Cardiac fibroblast (primary cell): ENCODE measurements at places on chromosomes 4 and X.

DNA sequence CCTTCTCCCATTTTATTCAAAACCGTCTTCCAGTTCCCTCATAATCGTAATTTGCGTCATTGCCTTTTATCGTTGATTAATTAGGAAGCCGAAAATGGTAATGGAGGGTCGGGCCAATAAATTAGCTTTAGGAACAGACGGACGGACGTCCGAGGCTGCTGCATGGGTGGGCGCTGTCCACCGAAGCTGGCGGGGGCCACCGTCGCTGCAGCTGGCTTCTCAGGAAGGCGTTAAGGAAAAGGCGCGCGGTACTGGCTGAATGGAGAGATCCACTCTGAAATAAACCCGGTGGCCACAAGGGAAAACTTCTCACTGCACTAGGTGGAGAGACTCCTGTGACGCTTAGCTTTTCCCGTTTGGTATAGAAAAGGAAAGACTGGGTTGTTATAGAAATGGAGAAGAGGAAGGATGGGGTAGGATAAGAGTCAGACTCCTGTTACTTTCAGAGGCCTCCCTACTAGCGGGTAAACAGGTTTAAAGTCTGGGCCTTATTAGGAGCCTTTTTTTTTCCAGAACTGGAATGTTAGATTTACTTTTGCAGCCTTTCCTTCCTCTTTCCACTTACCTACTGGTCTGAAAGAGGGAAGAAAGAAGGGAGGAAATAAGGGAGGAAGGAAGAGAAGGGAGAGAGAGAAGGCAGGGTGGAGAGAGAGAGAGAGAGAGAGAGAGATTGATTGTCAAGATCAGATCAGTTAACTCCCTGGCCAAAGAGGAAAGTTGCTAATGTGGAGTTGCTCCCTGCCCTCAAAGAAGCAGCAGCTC, 11.3 kb upstream of the PRDM8 start:
- no peak for DNase-seq

GRCh38 chrX:17361620-17362019, 13.4 kb upstream of the NHS start:
- DNase-seq: no peak

GRCh38 chrX:36867143-36867542, 141.0 kb upstream of the FAM47C start:
- peak; percentile 15 for DNase-seq

- DNase-seq: peak; percentile 89
Observed at GRCh38 chrX:39645178-39645895, 452.4 kb downstream of the BCOR start.

DNA sequence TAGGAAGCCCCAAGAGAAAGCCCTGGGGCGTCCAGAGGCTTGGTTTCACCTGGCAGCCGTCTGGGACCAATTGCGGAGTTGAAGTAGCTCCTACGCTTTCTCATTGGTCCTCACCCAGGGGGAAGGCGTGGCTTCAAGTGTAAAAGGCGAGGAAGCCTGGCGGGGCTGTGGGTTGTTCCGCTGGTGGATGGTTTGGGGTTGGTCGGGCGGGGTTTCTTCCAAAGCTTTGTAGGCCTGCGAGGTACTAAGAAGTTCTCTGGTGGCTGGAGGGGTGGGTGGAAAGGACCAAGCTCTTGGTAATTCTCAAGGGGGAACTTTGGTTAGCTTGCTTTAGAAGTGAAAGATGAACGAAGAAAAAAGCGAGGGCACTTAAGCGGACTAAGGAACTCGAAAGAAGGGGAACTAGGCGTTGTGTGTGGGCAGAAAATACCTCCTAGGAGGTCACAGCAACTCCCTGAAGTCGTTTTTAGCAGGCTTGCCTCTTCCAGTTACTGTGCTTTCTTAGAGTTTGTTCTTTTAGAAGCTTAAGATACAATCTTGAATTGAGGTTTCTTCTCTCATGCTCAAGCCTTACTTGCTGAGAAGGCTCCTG, 36.6 kb downstream of the CCNG2 start:
- DNase-seq: no peak

- no peak for DNase-seq
Observed at GRCh38 chrX:69178592-69178991, 13.3 kb upstream of the PJA1 start.

DNA sequence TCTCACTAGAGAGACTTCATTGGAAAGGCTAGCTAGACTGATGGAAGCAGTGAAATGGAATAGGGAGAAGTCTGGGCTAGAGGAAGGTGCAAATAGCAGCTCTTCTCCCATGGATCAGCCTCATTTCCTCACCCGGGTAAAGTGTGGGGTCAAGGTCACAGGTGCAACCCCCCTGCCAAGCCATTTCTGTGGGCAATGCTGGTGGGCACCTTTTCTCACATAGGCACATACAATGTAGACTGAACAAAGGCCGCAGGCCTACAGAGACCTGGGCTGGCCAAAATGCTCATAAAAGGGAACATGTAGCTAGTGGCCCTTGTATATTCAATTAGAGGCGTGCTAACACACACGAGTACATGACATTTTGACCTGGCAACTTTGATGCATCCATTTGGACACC, 71.5 kb upstream of the EFNB1 start:
- DNase-seq: no peak

DNA sequence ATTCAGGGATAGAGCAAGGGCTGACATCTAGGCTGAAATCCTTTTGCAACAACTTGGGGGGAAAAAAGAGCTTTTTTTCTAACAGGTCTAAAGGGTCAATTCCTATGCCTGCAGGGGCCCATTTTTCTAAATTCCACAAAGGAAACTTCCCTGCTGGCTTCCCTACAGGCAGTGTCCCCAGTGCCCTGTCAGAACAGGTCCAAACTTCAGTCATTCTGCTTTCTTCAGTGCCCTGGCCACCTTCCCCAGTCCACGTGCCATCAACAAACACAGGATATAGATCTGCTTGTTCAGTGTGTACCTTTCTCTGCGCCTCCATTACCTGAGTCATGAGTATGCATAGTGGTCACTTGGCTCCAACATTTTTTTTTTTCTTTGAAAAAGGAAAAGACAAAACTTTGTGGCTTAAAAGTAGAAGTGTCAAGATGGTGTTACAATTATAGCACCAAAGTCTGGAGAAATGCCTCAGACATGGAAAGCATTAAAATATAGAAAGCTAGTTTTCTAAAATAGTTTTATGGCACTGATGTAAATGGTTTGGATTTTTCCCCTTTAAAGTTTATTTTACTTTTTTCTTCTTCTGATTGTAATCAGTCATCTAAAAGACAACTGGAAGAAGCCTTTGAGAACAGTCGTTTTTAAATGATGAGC, 84.0 kb upstream of the JADE1 start:
- no peak for DNase-seq

DNA sequence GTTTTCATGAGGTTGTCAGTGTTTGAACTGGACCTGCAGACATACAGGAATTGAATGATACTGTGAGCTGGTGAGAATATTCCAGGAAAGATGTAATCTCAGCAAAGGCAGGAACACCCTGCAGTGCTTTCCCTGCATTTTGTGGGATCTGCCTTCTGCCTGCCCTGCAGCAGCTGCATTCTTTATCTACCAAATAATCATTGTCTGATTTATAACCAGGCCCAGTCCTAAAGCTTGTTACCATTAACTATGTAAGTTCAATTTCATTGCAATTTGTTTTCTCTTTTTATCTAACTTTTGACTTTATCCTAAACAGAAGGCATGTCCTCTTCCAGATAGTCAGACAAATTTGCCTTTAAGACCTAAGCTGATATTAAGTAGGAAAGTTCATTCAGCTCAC, 99.8 kb upstream of the NOCT start:
- no peak for DNase-seq

DNA sequence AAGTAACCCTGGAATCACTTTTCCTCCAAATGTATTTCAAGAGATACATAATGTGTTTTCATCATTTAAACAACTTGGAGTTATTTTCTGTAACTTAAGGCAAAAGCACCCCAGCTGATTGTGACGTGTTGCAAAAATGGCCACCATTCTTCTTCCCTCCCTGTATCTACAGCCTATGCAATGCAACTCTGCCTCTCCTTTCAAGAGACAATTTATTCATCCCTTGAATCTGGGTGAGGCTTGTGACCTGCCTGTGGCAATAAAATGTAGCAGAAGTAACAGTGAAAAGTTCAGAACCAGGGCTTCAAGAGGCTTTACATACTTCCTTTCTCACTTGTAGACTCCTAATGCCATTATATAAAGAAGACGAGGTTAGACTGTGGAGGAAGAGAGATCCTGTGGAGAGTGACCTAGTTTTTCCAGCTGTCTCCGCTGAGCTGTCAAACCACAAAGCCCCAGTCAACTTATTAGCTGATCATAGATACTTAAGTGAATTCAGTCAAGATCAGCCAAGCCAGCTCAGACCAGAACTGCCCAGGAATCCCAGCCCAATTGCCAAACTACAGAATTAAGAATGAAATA, 81.0 kb upstream of the KLF3 start:
- DNase-seq: no peak

DNA sequence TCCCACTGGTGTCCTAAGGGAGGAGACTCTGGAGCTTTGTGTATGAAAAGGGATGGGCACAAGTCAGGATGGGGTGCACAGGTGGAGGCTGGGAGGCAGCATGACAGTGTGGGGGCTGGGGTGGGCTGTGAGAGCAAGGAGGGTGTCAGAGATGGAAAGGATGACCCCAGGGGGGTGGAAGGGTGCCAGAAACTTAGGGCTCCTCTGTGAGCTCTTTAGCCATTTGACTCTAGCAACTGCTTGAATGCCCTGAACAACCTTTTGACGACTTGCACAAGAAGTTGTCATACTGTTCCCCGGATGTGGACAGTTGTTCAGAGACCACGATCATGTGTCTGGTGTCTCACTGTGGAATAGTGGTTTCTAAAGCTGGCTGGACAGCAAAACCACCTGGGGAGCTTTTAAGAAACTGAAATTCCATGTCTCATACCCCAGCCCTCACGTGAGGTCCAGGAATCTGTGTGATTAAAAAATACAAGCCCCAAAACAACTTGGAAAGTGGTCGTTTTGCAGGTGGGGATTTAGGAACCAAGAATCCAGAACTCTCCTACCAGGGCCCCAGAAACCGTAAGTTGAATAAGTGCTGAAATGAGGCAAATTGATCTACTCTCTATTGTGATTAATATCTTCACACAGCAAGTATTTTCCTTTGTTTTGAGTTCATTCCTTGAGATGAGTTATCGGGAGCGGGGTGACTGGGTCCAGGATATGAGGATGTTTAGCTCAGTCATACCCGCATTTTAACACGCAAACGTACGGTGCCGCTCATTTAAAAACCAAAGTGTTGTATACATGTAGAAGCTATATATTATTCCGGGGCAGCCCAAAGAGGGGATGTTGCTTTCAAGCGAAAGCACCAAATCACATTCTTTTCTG, 3.4 kb downstream of the RHOH start:
- DNase-seq: no peak

GRCh38 chr4:128835498-128836222, 26.2 kb downstream of the JADE1 start:
- DNase-seq: no peak

GRCh38 chr4:3765271-3766035, 732 bp upstream of the ADRA2C start:
- DNase-seq: peak; percentile 42

GRCh38 chr4:188228279-188228678, 89.0 kb downstream of the TRIML1 start:
- no peak for DNase-seq

DNA sequence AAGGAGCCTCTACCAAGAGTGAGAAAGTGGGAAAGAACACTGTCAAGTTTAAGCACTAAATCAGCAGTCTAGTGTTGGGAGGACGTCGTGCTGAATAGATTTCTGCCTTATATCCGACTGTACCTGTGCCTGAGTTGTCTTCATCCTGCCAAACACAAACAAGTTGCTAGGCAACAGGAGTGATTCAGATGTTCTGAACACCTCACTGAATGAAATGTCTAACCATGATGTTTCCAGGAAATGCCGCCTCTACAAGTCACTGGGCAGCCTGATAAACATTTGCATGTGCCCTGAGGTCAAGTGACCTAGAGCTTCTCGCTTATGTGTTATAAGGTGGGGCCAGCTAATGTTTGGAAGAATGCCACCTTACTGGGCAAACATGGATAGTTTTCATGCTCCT, 37.9 kb downstream of the SGMS2 start:
- peak; percentile 84 for DNase-seq

GRCh38 chr4:112318239-112319142, 21.3 kb downstream of the ALPK1 start:
- no peak for DNase-seq

DNA sequence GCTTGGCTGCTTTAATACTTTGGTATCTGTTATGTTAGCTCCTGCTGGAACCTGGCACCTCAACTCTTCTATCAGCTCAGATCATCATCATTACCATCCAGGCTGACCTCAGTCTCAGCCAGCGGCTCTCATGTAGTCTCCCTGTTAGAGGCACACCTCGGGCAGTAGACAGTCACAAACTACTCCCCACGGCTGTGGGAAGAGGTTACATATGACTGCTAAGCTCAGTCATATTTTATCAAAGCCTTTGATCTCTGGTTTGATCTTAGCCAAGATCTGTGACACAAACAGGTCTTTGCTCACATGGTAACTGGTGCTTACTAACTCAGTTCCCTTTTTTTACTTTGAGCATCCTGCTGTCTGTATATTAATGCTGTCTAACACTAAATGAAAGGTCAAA, 384.9 kb downstream of the CENPC start:
- DNase-seq: no peak

- DNase-seq: no peak
Observed at GRCh38 chrX:40434443-40434842, 146.3 kb upstream of the ATP6AP2 start.

DNA sequence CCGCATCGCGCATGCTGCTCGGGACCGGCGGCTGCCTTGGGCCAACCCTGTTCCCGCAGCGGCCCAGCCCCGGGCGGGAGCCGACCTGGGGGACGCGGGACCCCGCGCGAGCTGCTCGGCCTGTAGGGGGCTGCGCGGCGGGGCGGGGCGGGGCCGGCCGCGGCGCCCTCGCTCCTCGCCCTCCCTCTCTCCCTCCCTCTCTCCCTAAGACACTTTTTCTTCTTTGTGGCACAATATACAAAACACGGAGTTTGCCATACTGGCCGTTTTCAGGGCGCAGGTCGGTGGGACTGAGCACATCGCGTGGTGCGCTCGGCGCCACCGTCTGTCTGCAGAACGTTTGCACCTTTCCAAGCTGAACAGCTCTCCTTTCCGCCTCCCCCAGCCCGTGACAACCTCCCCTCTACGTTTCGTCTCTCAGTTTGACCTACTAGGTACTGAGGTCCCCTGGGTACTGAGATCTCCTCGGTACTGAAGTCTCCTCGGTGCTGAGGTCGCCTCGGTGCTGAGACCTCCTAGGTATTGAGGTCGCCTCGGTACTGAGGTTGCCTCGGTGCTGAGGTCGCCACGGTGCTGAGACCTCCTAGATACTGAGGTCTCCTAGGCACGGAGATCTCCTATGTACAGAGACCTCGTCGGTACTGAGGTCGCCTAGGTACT, 261.1 kb upstream of the PLCXD1 start:
- DNase-seq: peak; percentile 2

GRCh38 chr4:76374798-76375197, 46.1 kb downstream of the CCDC158 start:
- peak; percentile 18 for DNase-seq

- peak; percentile 79 for DNase-seq
Observed at GRCh38 chr4:102684610-102685052, 76.1 kb downstream of the MANBA start.

DNA sequence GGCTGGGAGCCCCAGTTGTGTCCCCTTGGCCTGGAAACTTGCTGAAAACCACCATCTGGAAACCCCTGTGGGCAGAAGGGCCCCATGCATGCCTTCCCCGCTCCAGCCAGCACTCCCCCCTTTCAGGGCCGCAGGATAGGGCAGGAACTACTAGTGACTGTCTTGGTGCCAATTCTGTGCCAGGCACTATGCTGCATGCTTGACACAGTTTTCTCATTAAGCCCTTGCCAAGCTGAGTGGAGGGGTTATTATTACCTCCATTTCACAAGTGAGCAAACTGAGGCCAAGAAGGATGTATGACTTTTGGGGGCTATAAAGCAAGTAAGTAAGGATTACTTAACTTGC, 73.6 kb upstream of the PJA1 start:
- DNase-seq: no peak
